Stimulated activated CD4-positive, alpha-beta T cell treated with anti-CD3 and anti-CD28 coated beads, Interleukin-2, amount 100 ng/mL, for 24 hours (primary cell): ENCODE measurements at places on chromosomes 13 and 19.

DNA sequence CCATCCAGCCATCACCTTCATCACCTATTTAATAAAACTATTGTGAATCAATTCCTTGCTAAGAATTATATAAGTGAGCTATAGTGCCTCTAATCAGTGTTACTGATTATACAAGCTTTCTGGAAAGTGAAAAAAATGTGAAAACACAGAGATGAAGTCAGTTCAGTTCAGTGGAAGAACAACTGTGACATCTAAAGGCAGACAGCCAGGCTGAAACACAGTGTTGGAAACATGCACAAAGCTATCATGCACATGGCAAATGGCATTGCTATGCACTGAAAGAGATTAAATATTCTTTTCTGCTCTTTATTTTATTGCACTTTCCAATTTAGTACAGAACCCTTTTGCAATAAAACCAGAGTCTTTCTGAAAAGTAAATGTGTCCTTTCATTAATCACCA, 294.0 kb downstream of the RBM26 start:
- no peak for DNase-seq

- no peak for DNase-seq
These were observed 175.5 kb downstream of the COL4A1 start for GRCh38 chr13:110131424-110131823.

GRCh38 chr19:17321655-17322489, 12.5 kb downstream of the DDA1 start:
- no peak for DNase-seq

GRCh38 chr13:103815619-103816018, 749.4 kb upstream of the SLC10A2 start:
- no peak for DNase-seq

DNA sequence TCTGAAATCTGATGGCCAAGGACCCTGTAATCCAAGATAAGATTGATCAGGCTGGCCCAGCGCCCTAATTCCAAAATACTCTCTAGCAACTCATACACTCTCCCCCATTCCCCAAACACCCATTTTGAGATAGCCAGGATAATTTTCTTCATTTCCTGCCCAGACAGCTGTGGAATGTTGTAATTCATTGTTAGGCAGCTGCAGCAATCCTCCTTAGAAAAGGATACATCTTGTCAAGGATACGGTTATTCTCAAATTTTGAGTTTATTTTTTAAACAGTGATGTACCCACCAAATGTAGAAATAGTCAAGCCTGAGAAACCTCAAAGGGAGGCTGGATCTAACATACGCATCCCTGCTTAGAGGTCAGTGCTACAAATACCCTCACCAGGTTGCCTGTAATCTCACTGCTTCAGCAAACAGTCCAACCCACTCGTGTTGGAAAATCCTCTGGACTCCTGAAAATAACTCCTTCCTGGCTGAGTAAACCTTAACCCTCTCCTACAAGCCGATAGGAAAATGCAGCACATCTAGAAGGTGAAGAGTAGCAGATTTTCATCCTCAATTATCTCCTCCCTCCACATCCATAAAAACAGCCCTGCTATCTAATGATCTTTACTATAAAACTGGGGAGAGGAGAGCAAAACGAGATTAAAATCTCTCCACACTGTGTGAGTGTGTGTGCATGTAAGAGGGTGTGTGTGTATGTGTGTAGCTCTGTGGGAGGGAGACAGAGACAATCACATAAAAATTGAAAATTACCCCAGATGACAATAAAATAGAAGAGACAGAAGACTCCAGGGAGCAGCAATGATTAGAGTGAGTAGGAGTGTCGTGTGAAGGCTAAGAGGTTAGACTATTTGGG, 683.1 kb downstream of the DIAPH3 start:
- no peak for DNase-seq

DNA sequence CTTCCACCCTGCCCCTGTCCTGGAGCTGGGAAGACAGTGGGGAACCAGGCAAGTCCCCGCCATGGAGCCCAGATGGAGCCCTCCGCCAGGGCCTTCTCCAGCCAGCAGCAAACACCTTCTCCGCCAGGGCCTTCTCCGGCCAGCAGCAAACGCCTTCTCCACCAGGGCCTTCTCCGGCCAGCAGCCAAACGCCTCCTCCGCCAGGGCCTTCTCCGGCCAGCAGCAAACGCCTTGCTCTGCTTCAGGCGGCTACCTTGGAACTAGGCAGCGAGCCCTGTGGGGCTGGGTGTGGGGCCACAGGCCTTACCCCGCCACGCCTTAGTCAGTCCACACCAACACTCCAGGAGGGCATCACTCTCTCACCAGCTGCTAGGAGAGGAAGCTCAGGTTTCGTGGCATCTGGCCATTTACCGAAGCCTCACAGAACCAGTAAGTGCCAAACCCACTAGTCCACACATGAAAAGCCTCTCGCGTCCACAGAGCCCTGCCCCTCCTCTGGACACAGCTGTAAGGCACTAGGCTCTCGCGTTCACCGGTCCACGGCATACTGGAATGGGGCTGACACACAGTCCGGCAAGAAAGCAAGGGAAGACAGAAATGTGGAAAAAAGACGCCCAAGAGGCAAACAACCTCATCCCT, 41.0 kb downstream of the MLLT1 start:
- no peak for DNase-seq

- DNase-seq = no peak
These were observed 78.3 kb upstream of the PEG3 start for GRCh38 chr19:56918682-56919307.

GRCh38 chr19:46482631-46483030, 11.3 kb upstream of the PNMA8A start:
- DNase-seq = no peak

DNA sequence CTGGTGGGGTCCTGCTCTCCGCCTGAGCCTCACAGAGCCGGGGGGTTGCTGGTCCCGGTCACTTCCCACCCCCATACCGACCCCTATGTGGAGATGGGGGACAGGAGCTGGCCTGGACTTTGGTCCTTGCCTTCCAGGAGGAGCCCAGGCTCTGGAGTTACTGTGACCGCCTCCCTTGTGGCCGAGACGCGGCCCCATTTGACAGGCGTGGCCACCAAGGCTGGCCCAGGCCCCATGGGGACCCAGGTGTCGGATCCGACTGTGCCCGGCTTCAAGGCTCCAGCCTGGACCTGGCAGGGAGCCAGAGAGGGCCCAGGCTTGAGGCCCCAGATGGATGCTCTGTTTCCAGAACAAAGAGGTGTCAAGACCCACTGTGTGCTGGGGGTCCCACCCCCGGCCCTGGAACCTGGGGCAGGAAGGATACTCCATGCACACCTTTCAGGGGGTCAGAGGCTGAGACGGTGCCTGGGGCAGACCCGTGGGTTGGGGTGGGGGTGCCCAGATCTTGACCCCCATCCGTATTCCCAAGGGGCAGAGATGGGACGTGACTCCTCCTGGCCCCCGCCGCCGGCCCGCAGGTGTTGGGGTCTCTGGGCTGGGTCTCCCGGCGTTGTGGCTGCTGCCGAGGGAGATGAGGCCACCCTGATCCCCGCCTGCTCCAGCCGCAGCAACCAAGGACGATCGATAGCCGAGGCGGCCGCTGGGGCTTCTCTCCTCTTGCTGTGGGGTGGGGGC, 47.8 kb upstream of the TCF3 start:
- no peak for DNase-seq

DNA sequence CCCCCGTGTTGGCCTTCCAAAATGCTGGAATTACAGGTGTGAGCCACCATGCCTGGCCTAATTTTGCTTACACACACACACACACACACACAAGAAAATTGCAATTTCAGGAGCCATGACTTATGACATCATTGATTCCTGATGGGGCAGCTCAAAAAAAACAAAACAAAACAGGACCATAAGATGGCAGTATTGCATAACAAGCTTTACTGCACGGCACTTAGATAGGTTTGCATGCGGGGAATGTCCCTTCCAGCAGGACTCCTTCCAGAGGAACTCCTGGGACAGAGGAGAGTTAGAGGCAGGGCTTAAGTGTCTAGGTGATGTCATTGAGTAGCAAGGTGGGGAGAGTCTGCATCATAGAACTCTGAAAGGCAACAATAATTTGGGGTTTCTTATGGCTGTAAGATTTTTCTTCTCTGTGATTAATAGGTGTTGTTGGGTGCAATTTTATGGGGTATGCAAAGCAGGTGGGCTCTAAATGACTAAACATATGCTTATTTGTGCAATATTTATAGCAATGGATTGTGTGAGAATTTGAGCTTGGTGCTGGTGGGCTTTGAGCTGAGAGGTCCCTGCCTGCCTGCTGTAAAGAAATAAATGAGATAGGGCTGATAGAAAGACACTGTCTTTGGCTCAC, 9.0 kb upstream of the ACSBG2 start:
- DNase-seq = no peak

GRCh38 chr19:38374332-38375097, at the start of gene PSMD8:
Gene PSMD8 (plus strand): TSS chr19:38374571. CDS start chr19:38374602, 31 bp downstream.
- DNase-seq = peak; percentile 98

GRCh38 chr13:99062593-99062992, 84.7 kb upstream of the DOCK9 start:
- no peak for DNase-seq

GRCh38 chr13:112952759-112953551, 16.1 kb upstream of the MCF2L start:
- DNase-seq = no peak

DNA sequence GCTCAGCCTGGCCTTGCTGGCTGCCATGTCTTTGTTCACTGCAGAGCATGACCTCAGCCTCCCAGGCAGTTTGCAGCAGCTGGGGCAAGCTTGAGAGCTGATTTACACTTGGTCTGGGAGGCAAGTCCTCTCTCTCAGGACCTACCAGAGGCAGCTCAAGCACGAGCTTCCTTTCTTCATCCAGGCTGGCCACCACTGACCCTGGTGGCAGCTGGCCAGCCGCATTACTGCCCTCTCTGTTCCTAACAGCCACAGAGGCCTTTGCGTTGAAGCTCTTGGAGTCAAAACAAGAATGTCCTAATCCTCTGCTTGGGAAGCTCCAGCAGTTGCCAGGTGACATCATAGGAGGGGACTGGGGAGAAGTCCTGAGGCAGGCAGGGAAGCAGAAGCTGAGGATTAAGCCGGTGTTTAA, 85.7 kb downstream of the NUFIP1 start:
- DNase-seq = no peak

DNA sequence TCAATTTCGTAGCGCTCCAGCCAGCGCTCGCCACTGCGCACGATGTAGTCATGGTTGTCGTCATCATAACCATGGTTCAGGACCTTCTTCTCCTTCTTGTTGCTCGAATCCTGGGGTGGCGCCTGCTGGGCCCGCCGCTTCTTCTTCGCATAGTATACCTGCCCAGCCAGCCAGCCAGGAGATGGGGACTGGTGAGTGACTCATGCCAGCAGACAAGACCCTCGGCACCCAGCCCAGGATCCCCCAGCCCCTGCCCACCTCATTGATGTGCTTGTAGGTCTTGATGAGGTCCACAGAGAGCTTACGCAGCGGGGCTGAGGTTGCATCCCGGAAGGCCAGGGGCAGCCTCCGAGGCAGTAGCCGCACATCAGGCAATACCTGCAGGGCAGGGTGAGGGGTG, 3.6 kb downstream of the DYRK1B start:
- no peak for DNase-seq

DNA sequence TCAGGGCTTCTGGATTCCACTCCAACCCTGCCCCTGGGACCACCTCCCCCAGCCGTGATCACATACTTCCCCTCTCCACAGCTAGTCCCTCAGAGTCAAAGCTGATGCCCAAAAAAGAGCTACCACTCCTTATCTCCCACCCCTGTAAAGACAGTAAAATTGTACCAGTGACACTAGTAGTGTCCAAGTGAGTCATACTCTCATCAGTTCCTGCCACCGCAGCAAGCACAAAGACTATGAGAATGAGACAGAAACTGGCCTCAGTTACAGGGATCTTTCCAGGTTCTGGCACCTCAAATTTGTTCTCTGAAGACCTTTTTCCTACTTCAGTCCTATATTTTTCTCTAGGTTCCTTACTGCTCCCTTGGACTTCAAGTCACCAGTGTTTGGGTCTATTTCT, 144.2 kb downstream of the SPRY2 start:
- no peak for DNase-seq

GRCh38 chr13:32745509-32745908, 159.3 kb downstream of the PDS5B start:
- no peak for DNase-seq

GRCh38 chr19:18501832-18502231, 20.0 kb downstream of the ELL start:
- no peak for DNase-seq
